ENCODE measurements at places on chromosomes 12 and 14.

GRCh38 chr12:62933602-62934238, 1.2 kb downstream of the PPM1H start:
- no peak for DNase-seq

GRCh38 chr12:127008755-127009403, 1258.1 kb upstream of the TMEM132C start:
- no peak for DNase-seq

DNA sequence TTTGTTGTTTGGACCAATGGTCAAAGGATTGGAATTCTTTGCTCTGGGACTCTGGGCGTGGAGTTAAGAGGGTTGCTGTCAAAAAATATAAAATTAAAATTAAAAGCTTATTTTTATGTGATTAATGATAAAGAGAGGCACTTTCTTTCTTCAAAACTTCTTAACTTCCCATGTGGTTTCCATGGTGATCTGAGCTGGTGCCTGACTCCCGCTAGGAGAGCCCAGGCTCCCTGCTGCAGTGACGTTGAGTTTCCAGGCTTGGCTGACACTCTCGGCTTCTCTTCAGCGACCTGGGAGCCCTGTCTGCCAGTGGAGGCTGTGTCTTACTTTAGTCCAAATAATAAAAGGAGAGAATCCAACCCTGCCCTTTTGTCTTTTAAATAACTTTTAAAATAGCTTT, 84.4 kb downstream of the GALC start:
- no peak for DNase-seq

DNA sequence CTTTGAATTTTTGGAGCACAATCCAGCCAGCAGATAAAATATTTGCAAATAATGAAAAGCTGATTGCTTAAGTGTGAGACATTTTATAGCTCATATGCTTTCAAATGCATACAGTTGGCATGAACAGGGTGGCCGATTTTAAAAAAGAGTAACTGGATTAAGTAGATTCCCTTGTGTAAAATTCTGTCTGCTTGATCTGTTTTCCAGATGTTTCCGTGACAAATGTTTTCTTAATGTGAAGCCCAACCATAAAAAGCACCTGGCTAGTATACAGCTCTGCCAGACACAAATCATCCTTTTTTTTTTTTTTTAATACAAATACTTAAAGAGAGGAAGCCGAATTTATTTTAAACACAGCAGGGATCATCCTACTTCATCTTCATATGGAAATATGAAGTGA, 440.7 kb downstream of the CCER1 start:
- DNase-seq, result no peak

- no peak for DNase-seq
Measured at GRCh38 chr14:68391311-68392014, 401.4 kb downstream of the ZFP36L1 start.

- no peak for DNase-seq
Measured at GRCh38 chr12:131511803-131512561, 198.9 kb upstream of the SFSWAP start.

- DNase-seq, result no peak
Measured at GRCh38 chr12:90905691-90906370, 49.1 kb downstream of the CCER1 start.

GRCh38 chr14:88818018-88818417, 6.4 kb upstream of the TTC8 start:
- DNase-seq, result no peak

- DNase-seq, result no peak
Measured at GRCh38 chr12:101599771-101600484, 5.2 kb downstream of the MYBPC1 start.

DNA sequence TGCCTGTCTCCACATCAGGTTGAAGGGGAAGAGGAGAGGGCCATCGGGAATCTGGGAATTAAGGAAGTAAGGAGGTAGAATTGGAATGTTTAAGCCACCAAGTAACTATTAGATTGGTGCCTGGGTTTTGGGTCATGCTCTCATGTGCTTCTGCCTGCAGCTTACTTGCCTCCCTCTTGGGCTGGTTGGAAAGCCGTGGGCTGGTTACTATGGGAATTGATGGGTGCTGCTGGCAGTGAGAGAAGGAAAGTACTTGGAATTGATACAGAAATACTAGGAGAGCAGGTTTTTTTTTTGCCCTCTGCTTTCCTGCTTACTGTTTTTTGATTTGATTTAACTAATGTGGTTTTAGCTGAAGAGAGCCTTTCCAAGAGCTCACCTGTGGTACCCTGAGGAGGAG, 493.5 kb upstream of the RGS6 start:
- DNase-seq, result no peak

DNA sequence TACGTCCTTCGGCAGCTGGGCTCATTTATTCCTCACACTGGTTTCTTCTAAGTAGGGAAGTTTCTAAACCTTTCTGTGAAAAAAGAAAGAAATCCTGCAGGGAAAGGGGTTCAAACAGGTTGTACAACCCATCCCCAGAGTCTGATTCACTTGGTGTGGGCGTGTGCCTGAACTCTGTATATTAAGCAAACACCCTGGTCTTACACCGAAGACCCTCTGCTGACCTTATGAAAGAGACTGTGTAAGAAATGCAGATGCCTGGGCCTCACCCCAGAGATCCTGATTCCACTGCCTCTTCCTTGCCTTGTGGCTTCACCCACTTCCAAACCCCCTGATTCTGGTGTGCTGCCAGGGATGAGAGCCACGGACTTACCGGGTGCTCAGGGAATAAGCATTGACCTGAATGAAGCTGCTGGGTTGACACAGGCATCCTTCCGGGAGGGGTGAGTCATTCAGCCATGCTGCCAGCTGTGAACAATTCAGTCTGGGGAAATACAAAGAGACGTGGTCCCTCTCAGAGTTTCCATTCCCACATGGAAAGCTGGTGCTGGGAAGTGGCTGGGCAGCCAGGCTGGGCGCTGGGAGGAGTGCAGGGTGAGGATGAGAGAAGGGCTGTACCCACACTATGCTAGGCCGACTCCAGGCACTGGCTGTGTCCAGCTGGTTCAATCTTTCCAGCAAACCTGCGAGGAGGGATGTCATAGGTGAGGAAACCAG, 26.5 kb upstream of the ACTN1 start:
- DNase-seq, result no peak

- no peak for DNase-seq
Measured at GRCh38 chr12:58567189-58567588, 353.1 kb downstream of the LRIG3 start.

DNA sequence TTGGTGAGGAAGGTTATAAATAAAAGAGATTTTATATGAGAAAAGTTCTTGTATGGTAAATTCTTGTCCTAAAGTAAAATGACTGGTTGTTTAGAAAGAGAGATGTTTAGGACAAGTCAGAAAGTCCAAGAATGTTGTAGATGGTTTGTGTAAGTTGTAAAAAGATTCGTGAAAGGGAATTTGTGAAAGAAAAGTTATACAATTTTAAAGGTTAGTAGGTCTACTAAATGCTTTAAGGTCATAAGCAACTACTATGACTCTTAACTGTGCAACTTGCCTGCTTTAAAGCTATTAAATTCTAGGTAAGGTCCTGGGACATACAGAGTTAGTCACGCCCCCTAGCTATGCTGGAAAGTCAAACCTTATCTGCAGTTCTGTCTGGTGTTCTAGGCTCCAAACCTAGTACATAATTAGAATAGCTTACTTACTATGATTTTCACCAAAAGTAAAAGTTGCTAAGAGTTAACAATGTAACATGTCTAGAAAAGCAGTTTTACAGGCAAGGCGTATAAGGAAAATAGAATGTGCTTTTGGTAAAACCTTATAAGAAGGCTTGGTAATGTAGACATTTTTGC, 11.2 kb upstream of the DHRS2 start:
- DNase-seq, result no peak

- DNase-seq, result no peak
Measured at GRCh38 chr14:101912841-101913240, 51.5 kb upstream of the DYNC1H1 start.

DNA sequence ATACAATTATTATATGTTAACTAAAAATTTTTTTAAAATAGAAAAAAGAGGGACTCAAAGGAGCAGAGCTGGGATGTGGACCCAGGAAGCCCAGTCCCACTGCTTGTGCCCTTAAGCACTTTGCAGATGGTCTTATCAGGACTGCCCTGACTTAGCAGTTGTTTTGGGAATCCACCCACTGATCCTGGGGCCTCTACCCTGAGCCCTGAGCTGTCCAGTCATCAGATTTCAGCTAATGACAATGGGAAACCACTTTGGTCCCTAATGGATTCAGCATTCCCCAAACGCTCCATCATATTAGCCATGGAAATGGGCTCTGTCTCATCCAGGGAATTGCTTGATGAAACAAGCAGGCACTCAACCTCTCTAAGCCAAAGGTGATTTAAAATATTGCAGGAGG, 22.5 kb upstream of the WSCD2 start:
- no peak for DNase-seq

DNA sequence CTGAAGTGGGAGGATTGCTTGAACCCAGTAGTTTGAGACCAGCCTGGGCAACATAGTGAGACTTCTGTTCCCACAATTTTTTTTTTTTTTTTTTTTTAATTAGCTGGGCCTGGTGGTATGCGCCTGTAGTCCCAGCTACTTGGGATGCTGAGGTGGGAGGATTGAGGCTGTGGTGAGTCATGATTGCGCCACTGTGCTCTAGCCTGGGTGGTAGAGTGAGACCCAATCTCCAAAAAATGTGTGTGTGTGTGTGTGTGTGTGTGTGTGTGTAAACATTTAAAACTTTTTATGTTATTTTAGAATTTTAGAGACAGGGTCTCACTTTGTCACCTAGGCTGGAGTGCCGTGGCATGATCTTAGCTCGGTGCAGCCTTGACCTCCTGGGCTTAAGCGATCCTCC, 6.8 kb downstream of the PPP1R36 start:
- DNase-seq, result no peak

DNA sequence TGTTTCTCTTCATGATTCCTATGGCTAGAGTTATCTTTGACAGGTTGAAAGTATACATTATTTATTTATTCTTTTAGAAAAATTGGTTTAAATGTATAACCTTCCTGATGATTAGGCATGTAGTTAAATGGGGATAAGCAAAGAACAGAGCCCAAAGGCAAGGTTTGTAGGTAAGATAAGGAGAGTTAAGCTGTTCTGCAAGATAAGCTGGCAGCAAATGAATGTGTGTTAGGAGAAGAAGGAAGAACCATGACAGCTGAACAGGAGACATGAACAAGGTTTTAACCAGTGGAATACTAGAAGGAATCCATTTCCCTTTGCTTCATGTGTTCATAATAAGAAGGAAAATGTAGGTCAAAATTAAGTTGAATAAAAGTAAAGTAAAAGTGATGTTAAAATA, 1330.1 kb upstream of the USP15 start:
- no peak for DNase-seq

GRCh38 chr12:7142056-7142644, 12.0 kb downstream of the CLSTN3 start:
- DNase-seq, result peak; percentile 23

DNA sequence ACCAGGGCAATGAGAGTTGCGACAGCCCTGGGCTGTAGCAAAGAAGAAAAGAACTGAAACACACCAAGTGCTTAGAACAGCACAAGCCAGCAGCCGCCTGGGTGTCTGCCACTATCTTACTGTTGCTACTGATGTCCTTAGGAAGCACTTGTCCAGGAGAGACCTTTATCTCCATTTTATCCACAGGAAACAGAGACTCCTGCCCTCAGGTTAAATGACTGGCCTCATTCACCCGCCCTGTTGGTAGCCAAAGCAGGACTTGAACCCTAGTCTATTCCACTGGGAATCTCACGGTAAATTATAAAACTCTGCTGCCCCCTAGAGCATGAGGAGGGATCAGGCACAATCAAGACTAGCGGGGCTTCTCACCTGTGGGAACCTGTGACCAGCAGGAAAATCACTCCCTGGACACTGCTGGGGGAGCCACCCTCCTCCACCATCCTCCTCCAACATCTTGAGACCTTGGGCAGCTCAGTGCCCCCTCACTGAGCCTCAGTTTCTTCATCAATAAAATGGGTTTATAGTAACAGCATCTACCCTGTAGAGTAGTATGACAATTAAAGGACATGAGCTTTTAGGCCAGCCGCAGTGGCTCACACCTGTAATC, 20.5 kb upstream of the TESC start:
- DNase-seq, result no peak

DNA sequence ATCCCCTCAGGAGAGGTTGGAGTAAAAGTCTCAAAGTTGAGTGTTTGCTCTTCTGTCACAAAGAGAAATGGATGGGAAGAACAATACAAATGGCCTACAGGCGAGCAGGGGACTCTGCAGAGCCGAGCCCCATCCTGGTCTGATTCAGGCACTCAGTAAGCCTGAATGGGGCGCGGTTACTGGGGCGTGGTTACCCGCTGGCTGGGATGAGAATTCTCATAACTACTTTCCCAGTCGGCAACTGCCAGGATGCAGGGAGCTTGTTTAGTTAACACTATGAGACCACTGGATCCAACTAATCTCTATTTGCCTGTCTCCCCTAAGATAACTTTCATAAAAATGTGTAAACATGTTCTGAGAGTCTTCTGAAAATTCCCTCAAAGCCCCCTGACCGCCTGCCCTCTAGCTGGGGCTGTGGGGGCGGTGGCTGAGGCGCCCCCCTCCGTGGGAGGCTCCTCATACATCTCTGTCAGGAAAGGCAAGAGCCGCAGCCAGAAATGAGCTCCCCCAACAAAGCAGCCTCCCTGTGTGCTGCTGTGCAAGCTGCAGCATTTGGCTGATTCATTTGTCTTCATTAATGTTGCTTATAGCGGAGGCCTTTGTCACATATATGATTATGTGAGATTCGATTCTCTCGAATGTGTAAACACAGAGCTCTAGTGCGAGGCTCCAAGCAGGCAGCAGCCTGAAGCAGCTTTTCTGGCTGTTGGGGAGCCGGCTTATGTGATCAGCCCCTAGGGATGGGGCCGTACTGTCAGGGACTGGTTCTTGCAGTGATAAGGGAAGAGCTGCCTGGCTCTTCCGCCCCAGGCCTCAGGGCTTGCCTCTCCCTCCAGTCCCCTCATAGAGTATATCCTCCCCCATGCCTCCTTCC, 126.1 kb upstream of the ARHGAP5 start:
- no peak for DNase-seq

DNA sequence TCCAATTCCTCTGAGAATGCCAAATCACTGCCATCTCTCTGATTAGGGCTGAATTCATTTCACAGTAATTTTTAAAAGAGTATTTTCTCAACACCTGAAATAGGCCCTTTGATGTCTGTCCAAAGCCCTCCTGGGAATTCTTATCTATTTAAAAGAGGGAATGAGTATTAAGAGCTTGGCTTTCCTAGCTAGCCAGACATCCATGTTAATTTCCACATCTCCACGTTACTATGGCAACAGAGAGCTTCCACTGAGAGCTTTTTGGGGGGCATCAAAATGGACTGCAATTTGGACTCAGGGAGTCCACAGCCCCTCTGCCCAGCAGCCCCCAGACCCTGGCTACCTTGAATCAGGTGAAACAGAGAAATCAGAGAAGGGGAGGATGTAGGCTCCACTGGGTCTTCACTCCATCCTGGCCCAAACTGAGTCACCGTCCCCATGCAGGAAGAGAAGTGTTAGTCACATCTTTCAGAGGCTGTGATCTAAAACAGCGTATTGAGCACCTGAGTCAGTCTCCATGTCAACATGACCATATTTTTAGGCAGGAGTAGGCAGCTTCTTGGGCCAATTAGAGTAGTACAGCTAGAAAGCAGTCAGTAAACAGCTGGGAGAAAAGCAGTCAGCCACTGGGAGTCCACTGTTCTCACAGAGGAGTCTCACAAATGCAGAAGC, 7.0 kb upstream of the FICD start:
- no peak for DNase-seq
